Panc1 (cell line): ENCODE measurements at places on chromosomes 4 and X. TPM values are rescaled to one million over a fixed set of nuclear protein-coding genes. Genes with fewer than 3 reads are reported as not detected.

DNA sequence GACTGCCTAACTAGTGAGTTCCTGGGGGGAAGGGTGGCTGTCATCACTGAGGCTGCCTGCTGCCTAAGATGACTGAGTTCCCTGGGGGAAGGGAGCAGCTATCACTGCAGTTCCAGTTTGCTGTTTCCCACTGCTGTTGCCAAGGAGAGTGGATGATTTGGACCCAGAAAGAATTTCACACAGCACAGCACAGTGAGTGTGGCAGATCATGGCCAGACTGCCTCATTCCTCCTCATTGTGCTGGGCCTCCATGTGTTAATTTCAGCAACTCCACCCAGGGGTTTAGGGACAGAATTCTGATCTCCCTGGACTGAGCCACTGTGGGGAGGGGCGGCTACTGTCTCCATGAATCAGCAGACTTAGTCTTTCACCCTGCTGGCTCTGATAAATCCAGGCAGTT, 125.0 kb downstream of the TEX13C start:
- no peak overlapping the region for H3K27ac ChIP-seq
- DNase-seq: no peak
- H3K36me3 ChIP-seq: no peaks in the 10 kb centered on the region
- H3K4me1 ChIP-seq: no peaks in the 10 kb centered on the region

GRCh38 chrX:148504506-148504905, 4.1 kb downstream of the AFF2 start:
- no peaks in the 10 kb centered on the region for H3K36me3 ChIP-seq
- no peak overlapping the region for H3K27ac ChIP-seq
- peaks cover 23% of the 10 kb centered on the region for H3K27me3 ChIP-seq
- H3K4me3 ChIP-seq: no peak overlapping the region
- H3K4me1 ChIP-seq: peaks cover 2% of the 10 kb centered on the region; the same call in 1 of the 2 replicates

- H3K27me3 ChIP-seq: no peaks in the 10 kb centered on the region
- H3K27ac ChIP-seq: no peak overlapping the region
- H3K36me3 ChIP-seq: no peaks in the 10 kb centered on the region
- DNase-seq: no peak
These were observed 153.6 kb downstream of the SOWAHB start for GRCh38 chr4:76744241-76744921.

- no peaks in the 10 kb centered on the region for H3K36me3 ChIP-seq
- H3K27me3 ChIP-seq: no peaks in the 10 kb centered on the region
- no peak for DNase-seq
- H3K4me1 ChIP-seq: no peaks in the 10 kb centered on the region
These were observed 175.2 kb downstream of the ADGRL3 start for GRCh38 chr4:61375301-61375700.

GRCh38 chrX:23664496-23664895, 2.8 kb upstream of the PRDX4 start:
- H3K36me3 ChIP-seq: no peaks in the 10 kb centered on the region
- H3K4me1 ChIP-seq: peaks cover 2% of the 10 kb centered on the region
- H3K27me3 ChIP-seq: no peaks in the 10 kb centered on the region
- H3K4me3 ChIP-seq: no peak overlapping the region
- H3K27ac ChIP-seq: no peak overlapping the region
- DNase-seq: no peak

DNA sequence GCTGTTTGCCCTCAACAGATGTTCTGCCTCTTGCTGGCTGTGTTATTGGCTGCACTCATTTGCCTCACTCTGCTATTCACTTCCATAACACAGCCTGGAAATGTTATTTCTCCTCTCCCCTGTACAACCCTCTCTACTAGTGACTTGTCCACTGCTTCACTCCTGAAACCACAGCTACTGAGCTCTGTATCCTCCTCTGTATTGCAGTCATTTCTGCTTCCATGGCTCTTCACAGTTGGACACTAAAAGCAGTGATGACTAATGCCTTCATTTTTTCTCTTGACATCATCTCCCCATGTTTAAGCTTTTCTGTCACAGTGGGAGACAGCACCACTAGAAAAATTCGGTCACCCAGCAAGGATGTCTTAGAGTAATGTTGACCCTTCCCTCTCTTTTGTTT, 123.0 kb upstream of the PPP1R2C start:
- no peak overlapping the region for H3K4me3 ChIP-seq
- no peak overlapping the region for H3K27ac ChIP-seq
- no peaks in the 10 kb centered on the region for H3K27me3 ChIP-seq
- DNase-seq: no peak
- H3K36me3 ChIP-seq: no peaks in the 10 kb centered on the region
- H3K4me1 ChIP-seq: no peaks in the 10 kb centered on the region

DNA sequence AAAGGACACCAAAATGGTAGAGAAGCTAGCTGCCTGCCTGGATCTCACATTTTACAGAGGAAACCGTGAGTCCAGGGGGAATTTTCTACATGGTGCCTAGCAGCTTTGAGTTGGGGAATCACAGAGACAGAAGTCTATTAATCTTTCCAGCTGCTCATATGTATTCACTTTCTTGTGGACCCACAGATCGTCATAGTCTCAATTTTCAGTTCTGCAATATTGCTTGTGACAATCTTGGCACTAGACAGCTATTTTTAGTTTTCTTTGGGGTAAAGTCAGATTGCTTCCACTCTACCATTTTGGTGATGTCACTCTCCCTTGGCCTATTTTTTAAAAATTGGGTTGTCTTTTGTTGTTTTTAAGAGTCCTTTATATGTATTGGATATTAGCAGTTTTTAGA, 233.4 kb upstream of the STK26 start:
- no peak overlapping the region for H3K27ac ChIP-seq
- no peak for DNase-seq
- no peaks in the 10 kb centered on the region for H3K27me3 ChIP-seq
- no peak overlapping the region for H3K4me3 ChIP-seq

GRCh38 chr4:68299492-68300457, 50.1 kb downstream of the YTHDC1 start:
- no peak overlapping the region for H3K27ac ChIP-seq
- H3K36me3 ChIP-seq: no peaks in the 10 kb centered on the region
- no peak overlapping the region for H3K4me3 ChIP-seq
- no peaks in the 10 kb centered on the region for H3K27me3 ChIP-seq

GRCh38 chr4:113101669-113102068, 52.2 kb downstream of the ANK2 start:
- H3K4me1 ChIP-seq: no peaks in the 10 kb centered on the region
- H3K4me3 ChIP-seq: no peak overlapping the region
- DNase-seq: no peak
- no peaks in the 10 kb centered on the region for H3K27me3 ChIP-seq
- no peak overlapping the region for H3K27ac ChIP-seq

GRCh38 chr4:152165146-152165545, 370.7 kb downstream of the FBXW7 start:
- no peaks in the 10 kb centered on the region for H3K27me3 ChIP-seq
- H3K4me1 ChIP-seq: no peaks in the 10 kb centered on the region
- DNase-seq: no peak
- H3K4me3 ChIP-seq: no peak overlapping the region

GRCh38 chrX:2679534-2680485, 11.3 kb upstream of the CD99 start:
- no peak overlapping the region for H3K27ac ChIP-seq
- H3K4me3 ChIP-seq: no peak overlapping the region
- DNase-seq: no peak
- H3K4me1 ChIP-seq: no peaks in the 10 kb centered on the region
- no peaks in the 10 kb centered on the region for H3K36me3 ChIP-seq
- H3K27me3 ChIP-seq: no peaks in the 10 kb centered on the region

GRCh38 chr4:150181536-150181935, 103.3 kb downstream of the DCLK2 start:
- no peak for DNase-seq
- H3K36me3 ChIP-seq: no peaks in the 10 kb centered on the region
- no peak overlapping the region for H3K27ac ChIP-seq
- no peaks in the 10 kb centered on the region for H3K27me3 ChIP-seq

DNA sequence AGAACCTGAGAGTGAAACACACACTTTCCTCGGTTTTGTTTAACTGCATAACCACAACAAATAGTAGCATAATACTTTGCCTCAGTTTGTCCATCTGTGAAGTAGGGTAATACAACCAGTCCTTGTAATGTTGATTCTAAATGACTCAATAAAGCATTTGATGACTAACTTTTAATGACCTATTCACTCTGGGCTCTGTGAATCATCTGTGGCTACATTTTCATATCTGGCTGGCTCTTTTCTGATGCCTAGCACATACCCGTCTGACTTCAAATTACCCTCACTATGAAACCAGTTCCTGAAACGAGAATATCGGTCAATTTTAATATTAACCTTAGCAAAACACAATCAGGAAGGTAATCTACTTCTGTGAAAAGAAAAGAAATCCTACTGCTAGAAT, 151.0 kb downstream of the SH2D1A start:
- H3K4me3 ChIP-seq: no peak overlapping the region
- no peaks in the 10 kb centered on the region for H3K36me3 ChIP-seq

DNA sequence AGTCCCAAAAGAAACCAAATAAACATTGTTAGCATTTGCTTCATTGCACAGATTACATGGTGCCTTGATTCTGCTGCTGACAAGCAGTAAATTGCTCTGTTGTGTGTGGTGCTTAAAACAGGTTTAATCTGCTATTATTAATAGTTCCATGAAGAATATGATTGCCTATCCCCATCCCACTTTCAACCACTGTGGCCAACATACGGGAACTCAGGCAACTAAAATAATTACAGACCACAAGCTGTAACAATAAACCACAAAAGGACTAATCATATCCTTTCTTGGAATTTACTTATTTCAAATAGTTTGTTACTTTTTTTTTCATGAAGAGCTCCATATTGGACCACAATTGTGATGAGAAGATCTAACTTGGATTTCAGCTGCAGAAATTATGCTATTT, 131.5 kb downstream of the PACRGL start:
- H3K36me3 ChIP-seq: no peaks in the 10 kb centered on the region
- no peaks in the 10 kb centered on the region for H3K4me1 ChIP-seq
- DNase-seq: no peak

DNA sequence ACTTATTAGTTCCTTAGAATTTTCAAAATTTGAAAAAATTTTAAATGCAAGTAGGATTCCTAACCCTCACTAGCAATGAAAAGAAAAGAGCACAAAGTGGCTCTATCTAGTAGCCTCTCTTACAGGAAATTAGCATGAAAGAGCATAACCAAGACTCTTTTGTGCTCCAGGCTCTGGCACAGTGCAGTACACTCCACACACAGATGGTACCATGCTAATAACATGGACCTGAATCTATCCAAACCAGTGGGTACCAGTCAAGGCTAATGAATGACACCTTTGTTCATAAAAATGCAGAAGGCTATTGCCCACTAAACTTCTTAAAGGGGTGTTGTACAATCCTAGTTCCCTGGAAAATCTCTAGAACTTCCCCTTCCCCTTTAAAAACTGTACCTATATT, 119.0 kb downstream of the MANBA start:
- H3K27me3 ChIP-seq: no peaks in the 10 kb centered on the region
- H3K27ac ChIP-seq: no peak overlapping the region
- no peak overlapping the region for H3K4me3 ChIP-seq
- DNase-seq: no peak

- peak overlapping the region; percentile 39; the same call in 1 of the 2 replicates for H3K27ac ChIP-seq
- peak overlapping the region; percentile 71 for H3K4me3 ChIP-seq
- H3K36me3 ChIP-seq: no peaks in the 10 kb centered on the region
- peaks cover 2% of the 10 kb centered on the region; the same call in 1 of the 2 replicates for H3K4me1 ChIP-seq
- H3K27me3 ChIP-seq: no peaks in the 10 kb centered on the region
These were observed 78.8 kb downstream of the RLIM start for GRCh38 chrX:74535408-74536151.

DNA sequence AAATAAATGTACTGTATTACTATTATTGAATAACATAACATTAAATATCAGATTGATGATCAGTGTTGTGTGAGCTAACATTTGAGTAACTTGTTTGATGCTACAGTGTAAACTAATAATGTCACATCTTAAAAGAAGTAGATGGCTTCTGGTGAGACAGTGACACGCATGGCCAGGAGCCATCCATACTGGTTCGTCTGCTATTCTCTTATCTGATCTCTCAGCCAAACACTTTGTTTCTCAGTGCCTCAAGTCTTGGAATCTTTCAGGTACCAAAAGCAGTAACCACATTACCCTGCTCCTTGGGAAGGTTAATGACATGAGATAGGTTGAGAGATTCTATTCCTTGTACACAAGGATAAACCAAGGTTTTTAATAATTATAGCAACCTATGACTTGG, 198.1 kb upstream of the IGFBP7 start:
- no peak overlapping the region for H3K27ac ChIP-seq
- no peak for DNase-seq
- H3K36me3 ChIP-seq: no peaks in the 10 kb centered on the region
- no peaks in the 10 kb centered on the region for H3K4me1 ChIP-seq
- H3K27me3 ChIP-seq: no peaks in the 10 kb centered on the region

DNA sequence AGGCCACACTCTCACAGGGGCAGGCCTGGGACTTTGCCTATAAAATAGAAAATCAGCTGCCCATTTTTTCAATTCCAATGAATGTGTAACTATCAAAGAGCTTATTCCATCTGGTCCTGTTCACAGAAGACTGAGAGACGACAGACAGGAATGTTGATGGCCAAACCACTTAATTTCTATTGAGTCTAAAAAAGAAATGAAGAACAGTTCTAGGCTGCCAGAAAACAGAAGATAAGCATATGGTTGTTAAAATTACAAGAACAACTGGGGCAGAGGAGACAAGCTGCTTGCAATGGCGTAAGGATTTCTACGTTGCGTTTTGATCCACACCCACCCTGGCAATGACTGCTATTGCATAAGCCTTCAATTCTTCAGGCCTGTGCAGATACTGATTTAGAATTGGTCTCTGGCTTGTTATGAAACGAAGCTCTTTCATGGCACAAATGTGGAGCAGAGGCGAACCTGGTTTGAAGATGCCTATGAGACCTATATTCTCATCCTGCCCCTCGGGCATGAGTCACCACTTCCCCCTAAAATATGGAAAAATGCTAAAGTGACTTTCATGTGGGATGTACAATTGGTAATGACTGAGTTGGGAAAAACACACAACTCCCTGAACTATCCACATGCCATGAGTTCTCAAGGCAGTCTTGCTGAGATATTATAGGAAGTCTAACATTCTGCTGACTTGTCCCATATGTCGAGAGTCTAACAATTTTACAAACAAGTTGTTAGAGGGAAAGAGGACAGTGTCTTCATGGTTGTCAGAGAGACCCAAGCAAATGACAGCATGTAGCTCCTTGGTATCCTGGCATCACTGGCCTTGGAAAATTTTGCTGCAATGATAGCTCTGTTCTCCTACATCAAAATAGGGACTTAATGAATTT, 37.9 kb upstream of the SORBS2 start:
- no peaks in the 10 kb centered on the region for H3K27me3 ChIP-seq
- H3K4me3 ChIP-seq: no peak overlapping the region
- H3K27ac ChIP-seq: no peak overlapping the region
- no peak for DNase-seq

- H3K27me3 ChIP-seq: no peaks in the 10 kb centered on the region
- no peak overlapping the region for H3K4me3 ChIP-seq
- H3K27ac ChIP-seq: no peak overlapping the region
- no peaks in the 10 kb centered on the region for H3K4me1 ChIP-seq
- H3K36me3 ChIP-seq: no peaks in the 10 kb centered on the region
These were observed 62.3 kb upstream of the NAP1L5 start for GRCh38 chr4:88759895-88760290.

- peak; percentile 24 for DNase-seq
- no peaks in the 10 kb centered on the region; the same call in 1 of the 2 replicates for H3K36me3 ChIP-seq
- no peaks in the 10 kb centered on the region for H3K27me3 ChIP-seq
- H3K4me1 ChIP-seq: peaks cover 26% of the 10 kb centered on the region
These were observed 5.9 kb downstream of the IRAK1 start for GRCh38 chrX:154013614-154014360.

The TRAM1L1 gene
- total RNA-seq: 0.72 TPM

The PHOX2B gene
- not detected for total RNA-seq

The GYPA gene
- total RNA-seq: not detected

The BBS12 gene
- total RNA-seq: 1.5 TPM

The MEPE gene
- not detected for total RNA-seq

The TREX2 gene
- total RNA-seq: 2.4 TPM

The PPARGC1A gene
- 0.59 TPM for total RNA-seq

The ARHGEF9 gene
- total RNA-seq: 16.7 TPM

The PAGE5 gene
- total RNA-seq: not detected

The KLHL4 gene
- 27.6 TPM for total RNA-seq

The SFRP2 gene
- total RNA-seq: 0.26 TPM

The ADAM29 gene
- total RNA-seq: not detected
